Vagina (tissue), 2 donors: ENCODE measurements at places on chromosomes 4 and X.

DNA sequence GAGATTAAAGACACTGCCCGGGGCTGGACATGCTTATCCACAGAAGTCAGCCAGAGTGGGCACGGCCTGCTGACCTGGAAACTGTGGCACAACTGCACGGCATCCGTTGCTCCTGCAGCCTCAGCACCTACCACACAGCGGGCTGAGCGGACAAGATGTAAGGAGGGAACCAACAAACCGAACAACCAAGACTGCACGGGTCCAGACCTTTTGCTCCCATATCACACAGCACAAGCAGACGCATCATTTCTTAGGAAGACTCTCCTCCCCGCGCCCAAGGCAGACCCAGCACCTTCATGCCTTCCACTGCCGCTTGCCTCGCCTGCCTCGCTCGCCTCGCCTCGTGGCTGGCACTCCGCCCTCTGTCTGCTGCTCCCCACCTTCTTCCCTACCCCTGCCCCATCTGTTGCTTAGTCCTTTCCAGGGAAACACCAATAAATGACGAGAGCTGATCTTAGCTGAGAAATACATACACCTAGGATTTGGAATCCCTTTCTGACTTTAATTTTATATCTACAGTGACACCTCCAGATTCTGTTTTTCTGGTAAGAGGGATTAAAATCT is 79.0 kb downstream of the AFAP1 start:
- no peak for DNase-seq

- DNase-seq: no peak
Observed at GRCh38 chr4:137700751-137701150, 168.5 kb upstream of the PCDH18 start.

DNA sequence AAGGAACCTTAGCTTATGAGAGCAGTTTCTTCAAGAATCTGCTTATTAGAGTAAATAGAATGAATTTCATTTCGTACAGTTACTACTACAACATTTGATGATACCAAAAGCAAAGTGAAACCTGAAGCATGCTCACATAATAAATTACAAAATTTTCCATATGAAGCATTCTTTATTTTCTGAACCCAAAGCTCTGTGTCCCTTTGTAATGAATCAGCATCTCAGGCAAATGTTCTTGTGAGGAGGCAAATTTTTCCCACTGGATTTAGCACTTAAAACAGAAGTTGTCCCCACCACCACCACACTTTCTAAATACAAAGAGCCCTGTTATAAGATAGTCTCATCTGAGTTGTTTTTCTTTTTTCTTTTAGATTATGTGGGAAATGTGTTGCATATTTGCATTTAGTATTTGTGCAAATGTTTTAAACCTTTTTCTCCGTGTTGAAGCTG is 70.7 kb upstream of the NFKB1 start:
- no peak for DNase-seq

DNA sequence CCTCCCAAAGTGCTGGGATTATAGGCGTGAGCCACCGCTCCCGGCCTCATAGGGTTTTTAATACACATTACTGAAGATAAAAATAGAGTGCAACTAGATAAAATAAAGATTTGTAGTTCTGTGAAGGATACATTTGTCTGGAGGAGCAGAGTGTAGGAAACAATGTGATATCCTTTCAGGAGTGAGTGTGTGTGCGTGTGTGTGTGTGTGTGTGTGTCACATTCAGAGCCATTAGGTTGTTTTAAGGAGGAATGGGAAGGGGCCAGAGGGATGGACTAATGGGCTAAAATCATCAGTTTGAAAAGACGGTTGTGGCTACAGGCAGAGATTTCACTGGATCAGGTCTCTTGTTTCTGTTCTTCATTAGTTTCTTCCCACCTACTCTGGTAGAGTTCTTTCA is 40.0 kb downstream of the RBPJ start:
- DNase-seq: no peak
